ENCODE measurements at places on chromosomes 5 and 9.

- no peak for DNase-seq
These were observed 159.0 kb downstream of the KCTD16 start for GRCh38 chr5:144329681-144330080.

GRCh38 chr9:97039514-97039860, 545 bp upstream of the CTSV start:
- no peak for DNase-seq

DNA sequence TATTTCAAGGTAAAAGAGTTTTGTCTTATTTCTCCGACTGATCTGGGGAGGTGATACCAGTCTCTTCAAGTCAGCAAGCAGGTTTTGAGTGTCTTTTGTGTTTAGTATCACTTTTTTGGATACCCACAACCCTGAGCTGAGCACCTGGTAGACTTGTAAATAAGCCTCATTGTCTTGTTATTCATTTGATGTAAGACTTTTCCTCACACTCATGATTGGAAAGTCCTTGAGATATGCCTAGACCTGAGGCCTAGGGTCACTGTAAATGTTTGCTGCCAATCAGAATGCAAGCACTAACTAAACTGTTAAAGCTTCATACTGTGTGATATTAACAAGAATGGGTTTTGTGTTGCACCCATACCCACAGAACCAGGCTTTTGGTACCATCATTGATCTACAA, 100.7 kb upstream of the CKMT2 start:
- DNase-seq = no peak

- DNase-seq = no peak
These were observed 972 bp downstream of the PDGFRB start for GRCh38 chr5:150154618-150155128.

DNA sequence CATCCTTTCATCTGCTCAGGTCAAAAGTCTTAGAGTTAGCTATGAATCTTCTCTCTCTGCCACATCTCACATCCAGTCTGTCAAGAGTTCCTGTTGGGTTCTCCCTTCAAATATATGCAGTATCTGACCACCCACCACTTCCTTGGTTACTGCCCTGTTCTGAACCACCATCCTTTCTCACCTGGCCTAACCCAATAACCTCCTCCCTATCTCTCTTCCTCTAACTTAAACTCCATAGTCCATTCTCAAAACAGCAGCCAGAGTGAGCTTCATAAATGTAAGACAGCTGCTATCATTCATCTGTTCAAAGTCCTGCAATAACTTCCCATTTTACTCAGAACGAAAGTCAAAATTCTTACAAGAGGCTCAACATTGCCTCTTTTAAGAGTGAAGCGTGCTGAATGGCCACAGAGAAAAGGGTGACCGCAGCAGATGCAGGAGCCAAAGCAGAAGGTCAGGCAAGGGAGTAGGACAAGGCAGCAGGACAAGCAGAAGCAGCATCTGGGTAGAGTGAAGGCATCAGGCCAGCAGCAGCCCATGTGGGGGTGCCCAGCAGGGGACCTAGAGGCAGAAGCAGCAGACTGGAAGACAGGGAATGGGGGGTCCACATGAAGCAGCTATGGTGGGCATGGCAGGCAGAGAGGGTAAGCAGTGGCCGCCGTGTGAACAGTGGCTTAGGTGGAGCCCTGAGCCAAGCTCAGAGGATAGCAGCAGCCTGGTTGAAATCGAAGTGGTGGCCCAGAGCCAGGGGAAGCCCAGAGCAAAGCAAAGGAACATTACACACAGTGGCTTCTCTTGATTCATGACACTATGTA, 39.3 kb upstream of the CDC42SE2 start:
- DNase-seq = no peak

DNA sequence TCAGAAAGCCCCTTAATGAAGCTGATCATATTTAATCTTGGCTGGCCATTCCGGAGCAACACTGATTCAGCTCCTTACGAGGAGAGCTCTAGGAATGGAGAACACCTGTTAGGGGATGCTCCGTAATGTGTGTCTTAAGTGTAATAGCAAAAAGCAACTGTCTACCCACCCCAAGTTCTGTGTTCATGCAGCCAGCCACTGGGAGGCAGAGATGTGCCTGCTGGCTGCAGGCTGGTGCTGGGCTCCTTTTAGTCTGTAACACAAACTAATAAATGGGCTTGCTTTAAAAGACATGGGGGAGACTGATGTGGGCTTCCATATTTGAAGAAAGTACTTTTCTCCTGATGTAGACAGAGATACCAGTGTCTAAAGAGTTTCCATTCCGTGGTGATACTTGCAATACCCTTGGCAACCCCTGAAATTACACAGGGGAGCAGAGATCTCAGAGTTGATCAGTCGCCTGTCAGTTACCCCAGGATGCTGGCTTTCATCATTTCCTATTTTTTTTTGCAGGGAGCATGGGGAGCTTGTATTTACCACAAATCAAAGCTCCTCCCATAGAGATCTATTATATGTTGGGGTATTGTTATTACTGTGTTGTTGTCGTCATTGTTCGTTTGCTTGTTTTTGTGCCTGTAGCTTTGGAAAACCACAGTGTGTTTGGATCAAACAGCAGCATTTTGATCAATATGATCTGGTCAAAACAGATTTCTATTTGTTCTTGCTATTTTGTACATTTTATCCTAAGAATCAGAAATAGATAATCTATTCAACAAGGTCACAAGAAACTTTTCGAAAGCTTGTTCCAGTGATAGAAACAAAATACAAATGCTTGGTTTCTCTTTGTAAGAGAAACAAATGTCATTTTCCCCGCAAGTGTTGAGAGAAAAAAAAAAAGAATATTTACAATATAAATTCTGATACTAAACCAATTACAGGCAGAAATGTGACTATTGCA, 65.8 kb downstream of the MTX3 start:
- no peak for DNase-seq

DNA sequence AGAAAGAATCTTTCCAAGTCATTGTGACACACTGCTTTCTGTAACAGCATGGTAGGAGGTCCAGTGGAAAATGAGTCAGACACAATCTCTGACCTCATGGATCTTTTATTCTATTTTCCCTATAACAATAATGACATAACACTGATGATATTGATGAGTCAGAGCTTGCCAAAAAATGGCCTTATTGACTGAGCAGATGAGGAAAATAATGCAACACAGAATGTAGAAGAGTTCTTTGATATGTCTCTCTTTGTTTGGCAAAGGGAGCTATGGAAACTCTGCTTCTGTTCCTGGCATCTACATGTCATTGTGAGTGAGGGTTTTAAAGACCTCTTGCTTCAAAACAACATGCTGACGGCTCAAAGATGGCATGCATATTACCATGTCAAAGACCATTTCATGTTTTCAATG, 443.1 kb upstream of the ZNF608 start:
- DNase-seq = no peak

GRCh38 chr5:169904059-169904458, 76.2 kb downstream of the INSYN2B start:
- DNase-seq = no peak

- DNase-seq = peak; percentile 74
These were observed 1.7 kb upstream of the POMT1 start for GRCh38 chr9:131500939-131501541.

DNA sequence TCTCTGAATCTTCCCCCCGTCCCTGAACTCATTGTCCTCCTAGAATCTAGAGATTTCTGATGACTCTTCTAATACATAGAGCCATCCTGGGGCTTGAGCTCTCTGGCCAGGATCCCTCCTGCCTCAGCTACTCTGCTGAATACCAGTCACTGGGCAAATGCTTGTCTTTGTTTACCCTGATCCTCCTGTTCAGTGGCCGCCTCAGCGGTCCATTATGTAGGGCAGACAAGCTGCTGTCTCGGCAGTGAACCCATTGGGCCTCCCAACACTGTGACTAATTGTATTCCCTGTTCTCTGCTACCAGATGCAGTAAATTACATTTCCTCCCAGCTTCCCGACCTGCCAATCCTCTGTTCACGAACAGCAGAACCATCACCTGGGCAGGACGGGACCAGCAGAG, 151.6 kb downstream of the PALM2AKAP2 start:
- no peak for DNase-seq

DNA sequence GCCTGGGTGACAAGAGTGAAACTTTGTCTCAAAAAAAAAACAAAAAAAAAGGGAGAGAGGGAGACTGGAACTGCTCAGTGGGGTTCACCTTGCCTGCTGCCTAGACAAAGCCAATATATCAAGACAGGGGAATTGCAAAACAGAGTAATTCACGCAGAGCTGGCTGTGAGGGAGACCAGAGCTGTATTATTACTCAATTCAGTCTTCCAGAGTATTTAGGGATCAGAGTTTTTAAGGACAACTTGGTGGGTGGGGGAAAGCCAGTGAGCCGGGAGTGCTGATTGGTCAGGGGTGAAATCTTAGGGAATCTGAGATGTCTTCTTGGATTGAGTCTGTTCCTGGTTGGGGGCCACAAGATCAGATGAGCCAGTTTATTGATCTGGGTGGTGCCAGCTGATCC, 25.6 kb upstream of the SPIN1 start:
- DNase-seq = no peak

DNA sequence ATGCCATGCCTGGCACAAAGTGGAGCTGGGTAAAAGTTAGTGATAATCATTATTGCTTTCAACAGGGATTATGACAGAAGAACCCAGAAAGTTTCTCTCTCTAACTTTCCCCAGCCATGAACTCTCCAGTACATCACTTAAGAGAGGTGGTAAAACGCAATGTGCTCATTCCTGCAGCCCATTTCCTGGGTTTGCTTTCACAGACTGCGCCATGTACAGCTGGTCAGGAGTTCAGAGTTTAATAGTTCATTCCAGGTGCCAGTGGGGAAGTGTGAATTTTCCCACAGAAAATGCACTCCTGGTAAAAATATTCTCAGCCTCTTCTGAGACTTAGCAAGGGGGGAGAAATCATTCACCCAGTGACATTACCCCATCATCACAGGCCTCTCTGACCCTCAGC, 35.5 kb downstream of the ADAM19 start:
- no peak for DNase-seq

Data from H4 (cell line).